ENCODE measurements at places on chromosomes 3 and 15.

- DNase-seq = no peak
These were observed 30.2 kb upstream of the ATOSA start for GRCh38 chr15:52709187-52709981.

- no peak for DNase-seq
These were observed 10.1 kb downstream of the GOLIM4 start for GRCh38 chr3:168085491-168086119.

- DNase-seq = no peak
These were observed 41.8 kb downstream of the KCNH8 start for GRCh38 chr3:19190126-19190525.

DNA sequence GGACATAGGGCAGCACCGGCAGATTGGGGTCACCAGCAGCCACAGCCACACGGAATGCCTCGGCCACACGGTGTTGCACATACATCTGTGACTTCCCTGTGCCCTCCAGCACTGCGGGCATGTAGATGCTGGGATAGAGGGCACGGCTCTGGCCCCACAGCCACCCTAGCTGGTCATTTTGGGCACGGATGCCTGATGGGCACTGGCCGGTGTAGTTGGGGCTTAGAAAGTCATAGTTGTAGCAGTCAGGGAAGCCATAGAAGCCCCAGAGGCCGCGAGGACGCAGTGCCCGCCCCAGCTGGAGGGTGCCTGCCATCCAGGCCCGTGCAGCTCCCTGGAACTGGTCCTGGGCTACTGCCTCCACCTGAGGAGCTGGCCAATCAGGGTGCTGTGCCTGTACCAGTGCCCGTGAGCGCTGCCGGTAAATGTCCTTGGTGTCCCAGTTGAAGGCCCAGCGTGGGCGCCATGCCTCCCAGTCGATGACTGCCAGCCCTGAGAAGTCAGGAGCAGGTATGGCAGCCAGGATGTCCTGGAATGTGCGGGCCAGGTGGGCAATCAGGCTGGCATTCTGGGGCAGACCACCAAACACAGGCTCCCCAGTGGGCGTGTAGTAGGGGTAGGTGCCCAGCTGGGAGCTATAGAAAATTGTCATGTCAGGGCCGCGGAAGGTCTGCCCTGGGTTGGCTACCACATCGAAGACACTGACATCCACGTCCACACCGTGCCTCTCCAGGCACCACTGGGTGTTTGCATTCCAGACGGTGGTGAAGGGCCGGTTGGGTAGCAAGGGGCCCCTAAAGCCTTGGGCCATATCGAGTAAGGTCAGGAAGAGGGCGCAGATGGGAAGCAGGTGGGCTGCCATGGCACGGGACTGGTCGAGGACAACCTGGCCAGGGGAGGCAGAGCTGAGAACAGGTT, 1.0 kb downstream of the HYAL1 start:
- DNase-seq = no peak

DNA sequence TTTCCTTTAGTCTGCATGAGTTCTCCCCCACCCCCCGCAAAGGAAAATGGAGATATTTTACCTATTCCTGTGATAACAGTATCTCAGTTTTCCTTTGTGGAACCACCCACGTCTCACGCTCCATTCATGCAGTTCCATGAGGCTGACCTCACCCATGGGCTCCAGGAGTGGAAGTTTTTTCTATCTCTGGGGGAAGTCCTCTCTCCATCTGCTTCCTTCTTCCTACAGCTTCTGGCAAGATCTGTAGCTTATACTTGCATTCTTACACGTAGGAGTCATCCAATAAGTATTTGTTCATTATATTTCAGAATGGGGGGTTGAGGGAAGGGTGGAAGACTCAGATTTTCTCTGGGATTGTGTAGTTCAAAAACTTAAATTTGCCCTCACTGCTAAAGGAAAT, 5.8 kb upstream of the GLCE start:
- DNase-seq = no peak

DNA sequence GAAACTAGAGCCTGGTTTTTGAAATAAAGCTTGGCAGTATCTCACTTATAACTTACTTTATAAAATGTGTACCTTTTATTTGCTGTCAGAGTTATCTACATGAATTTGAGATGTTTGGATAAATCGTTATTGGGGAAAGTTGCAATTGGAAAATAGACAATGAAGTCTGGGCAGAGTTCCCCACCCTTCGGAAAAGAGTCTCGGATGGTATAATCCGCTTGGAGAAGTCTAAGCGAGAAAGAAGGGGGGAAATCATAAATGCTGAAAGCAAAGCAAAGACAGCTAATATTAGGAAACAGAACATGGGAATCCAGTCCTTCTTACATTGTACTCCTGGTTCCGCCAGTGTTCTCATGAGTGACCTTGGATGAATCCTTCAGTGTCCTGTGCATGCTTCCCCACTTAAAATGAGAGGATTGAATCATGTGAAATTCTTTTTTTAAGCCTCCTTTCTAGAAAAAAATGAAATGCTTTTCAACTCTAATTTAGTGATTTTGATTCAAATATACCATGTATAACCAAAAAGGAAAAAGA, 162.4 kb downstream of the ATG7 start:
- DNase-seq = no peak

DNA sequence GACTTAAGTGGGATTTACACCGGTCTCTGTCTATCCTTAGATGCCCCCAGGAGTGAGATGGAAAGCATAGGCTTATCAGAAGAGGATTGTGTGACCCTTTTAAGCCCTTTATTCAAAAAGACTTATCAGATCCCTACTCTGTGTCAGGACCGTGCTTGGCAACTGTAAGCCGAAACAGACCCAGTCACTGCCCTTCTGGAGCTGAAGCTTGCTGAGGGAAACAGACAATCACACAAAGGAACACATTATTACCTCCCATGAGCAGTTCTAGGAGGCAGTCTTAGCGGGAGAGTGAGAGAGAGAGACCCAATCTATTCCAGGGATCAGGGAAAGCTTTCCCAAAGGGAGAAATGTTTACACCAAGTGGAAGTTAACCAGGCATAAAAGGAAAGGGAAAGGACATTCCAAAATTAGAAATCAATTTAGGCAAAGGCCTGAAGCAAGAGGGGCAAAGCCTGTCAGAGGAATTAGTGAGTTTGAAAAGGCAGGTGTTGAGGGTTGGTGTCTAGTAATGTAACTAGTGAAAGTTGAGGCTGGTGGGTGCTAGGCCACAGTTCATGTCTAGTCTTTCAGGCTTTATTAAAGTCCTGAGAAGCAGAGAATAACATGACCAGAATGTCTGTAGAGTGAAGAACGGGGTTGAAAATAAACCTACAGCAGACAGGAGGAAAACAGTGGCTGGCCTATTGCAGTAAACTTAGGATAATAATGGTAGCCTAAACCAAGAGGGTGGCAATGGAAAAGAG, 86.7 kb downstream of the THBS1 start:
- DNase-seq = no peak

DNA sequence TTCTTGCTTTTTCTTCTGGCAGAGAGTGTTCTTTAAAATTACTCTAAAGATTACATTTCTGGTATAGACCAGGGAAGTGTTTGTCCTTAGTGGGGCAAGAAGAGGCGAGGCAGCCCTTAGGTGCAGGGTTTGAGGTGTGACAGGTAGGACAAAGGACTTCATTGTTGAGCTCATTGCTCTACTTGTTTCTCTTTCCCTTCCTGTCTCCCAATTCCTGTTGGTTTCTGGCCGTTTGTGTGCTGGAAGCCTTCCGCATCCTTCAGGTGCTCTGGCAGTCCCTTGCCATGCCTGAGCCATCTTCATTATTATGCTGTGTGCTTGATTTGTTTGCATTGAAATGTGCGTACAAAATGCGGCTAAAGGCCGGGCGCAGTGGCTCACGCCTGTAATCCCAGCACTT, 85.1 kb downstream of the CCK start:
- DNase-seq = no peak

- no peak for DNase-seq
These were observed 54.9 kb downstream of the TRIM71 start for GRCh38 chr3:32872487-32873382.

DNA sequence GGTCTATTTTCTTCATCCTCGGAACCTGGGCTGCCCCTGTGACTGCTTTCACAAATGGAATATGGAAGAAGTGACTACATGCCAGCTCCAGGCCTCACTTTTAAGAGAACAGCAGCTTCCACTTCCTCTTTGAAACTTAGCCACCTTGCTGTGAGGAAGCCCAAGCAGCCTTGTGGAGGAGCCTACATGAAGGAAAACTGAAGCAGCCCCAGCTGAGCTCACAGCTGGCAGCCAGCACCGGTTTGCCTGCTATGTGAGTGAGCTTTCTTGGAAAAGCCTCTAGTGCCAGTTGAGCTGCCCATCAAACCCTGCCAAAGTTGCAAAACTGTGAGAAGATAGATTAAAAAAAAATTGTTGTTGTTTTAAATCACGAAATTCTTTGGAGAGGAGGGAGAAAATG, 498.0 kb upstream of the PROK2 start:
- DNase-seq = no peak

DNA sequence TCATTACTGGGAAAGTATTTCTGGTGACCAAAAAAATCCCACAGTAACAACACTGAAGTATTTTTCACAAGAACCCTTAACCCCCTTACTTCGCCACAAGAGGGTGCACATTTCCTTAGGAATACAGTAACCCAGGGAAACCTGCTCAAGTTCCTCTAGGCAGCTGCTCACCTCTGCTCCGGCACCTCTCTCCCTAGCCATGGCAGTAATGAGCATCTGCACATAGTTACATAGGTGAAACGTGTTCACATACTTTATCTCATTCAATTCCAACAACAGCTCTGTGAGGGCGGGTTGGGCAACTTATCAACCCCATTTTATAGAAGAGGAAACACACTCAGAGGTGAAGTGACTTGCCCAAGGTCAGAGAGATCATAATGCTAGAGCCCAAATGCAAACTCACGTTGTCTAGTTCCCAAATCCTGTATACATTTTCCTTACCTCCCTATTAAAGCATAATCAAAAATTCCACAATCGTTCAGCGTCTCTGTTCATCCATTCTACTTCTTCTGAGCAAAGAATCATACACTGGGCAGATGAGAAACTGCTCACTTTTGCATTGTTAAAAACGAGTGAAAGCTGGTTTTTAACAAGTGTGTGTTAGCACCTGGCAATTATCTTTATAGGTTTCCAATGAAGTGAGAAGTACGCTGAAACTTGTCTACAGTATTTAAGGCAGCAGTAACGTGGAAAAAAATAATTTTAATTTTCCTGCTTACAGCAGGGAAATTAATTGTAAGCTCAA, 90.7 kb downstream of the IGF2BP2 start:
- DNase-seq = peak; percentile 28

DNA sequence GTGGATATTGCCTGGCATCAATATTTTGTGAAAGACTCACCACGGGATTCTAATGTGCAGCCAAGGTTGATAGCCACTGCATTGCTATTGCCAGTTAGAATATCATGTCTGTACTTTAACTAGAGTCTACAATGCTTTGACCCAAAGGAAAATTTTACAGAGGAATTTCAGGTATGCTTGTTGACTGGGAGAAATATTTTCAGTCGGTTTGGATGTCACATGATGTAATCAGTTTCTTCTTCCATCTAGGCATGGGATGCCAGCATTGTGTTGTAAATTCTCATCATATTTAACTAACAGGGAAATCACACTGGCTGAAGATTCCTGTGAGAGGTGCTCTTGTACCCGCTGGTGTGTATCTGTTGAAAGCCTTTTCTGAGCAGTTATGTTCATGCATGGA, 508.9 kb upstream of the ADAMTS9 start:
- DNase-seq = no peak

- no peak for DNase-seq
These were observed 67.3 kb downstream of the FILIP1L start for GRCh38 chr3:100046986-100047385.

GRCh38 chr3:98986073-98986472, 84.6 kb upstream of the DCBLD2 start:
- DNase-seq = no peak

DNA sequence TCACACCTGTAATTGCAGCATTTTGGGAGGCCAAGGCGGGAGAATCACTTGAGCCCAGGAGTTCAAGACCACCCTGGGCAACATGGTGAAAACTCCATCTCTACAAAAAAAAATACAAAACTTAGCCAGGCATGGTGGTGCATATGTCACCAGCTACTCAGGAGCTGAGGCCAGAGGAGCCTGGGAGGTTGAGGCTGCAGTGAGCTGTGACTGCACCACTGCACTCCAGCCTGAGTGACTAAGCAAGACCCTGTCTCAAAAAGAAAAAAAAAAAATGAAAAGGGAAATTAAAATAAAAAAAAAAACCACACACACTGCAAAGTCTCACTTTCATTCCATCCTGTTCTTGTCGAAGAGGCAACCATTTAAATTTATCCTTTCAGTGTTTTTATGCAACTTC, 100.8 kb upstream of the PIAS1 start:
- DNase-seq = no peak

DNA sequence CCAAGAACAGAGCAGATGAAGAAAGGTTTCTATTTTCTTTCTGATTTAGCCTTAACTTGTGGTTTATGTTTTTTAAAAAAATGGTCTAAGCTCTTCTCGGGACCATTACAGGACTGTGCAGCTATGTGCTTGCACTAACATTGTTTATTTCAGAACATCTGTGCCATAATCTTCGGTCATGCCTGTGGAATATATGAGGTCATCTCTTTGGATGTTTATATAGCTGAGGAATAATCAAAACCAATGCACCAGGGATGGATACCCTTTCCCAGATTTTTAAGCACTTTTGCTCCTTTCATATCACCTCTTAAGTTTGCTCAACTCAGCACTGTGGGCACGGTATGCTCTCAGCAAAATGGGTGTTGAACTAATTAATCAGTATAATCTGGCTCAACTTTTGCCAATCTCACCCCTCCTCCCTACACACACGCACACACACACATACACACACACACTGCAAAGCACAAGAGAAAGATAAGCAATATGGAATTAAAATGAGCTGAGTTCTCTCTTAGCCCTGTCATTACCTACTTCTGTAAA, 268.5 kb upstream of the TMC3 start:
- no peak for DNase-seq

- no peak for DNase-seq
These were observed 207.5 kb downstream of the SATB1 start for GRCh38 chr3:18217507-18218174.

DNA sequence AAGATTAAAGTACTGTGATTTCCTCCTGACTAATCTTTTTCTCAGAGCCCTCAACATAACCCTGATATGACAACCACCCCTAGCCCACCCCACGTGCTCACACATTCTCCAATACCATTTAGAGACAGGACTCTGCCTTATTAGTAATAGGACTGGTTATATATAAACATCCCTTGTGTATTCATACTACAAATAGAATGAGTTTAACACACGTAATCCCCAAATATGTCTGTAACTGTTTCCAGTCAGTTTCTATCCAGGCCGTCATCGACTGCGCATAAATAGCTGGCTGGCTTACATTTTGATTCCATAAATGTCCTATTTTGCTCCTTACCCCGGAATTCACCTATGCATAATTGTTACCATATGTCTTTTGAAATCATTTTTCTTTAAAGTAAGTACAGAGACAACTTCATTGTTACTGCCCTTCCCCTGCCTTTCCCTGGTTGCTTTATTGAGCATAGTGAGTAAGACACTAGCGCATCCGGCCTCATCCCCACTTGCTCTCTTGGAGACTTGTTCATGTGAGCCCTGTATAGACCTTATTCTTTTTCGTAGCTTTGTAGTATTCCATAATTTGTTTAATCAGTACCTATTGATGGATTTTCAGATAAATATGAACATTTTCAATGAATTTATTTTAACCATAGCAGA, 3.5 kb upstream of the P2RY14 start:
- DNase-seq = no peak

All from NCI-H1930 (cell line).